NCI-H1105 (cell line): ENCODE measurements at places on chromosomes 7 and 10.

DNA sequence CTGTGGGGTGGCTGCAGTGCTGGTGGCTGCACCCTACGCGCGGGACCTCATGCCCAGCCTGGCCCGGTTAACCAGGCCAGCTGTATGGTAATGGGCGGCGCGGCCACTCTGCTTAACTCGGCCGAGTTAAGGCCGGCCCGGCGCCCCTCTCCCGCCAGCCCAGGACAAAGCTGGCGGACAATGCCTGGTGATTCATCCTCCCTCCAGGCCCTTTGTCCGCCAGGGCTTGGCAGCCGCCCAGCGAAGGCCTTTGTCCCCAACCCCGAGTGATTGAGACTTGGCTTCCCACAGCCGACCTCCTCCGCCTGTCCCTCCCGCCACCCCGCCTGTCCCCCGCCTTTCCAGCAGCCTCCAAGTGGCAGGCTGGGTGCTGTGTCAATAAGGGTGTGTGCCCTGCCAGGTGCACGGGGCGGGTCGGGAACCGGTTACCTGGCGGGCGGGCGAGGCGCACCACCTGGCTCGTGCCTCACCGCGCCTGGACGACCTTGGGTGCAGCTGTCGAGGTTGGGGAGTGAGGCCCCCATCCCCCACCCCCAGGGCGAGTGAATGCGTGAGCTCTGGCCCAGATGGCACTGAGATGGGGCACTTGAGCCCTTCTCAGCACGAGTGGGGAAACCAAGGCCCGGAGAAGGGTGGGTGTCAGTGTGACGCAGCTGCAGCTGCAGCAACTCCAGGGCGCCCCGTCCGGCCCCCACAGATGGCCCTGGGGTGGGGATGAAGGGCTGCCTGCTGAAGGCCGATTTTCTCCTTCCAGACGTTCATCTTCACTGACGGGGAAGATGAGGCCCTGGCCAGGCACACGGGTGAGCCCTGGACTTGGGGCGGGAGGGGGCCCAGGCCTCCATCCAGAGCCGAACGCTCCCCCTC is 4.6 kb downstream of the LFNG start:
- DNase-seq, result peak; percentile 98

DNA sequence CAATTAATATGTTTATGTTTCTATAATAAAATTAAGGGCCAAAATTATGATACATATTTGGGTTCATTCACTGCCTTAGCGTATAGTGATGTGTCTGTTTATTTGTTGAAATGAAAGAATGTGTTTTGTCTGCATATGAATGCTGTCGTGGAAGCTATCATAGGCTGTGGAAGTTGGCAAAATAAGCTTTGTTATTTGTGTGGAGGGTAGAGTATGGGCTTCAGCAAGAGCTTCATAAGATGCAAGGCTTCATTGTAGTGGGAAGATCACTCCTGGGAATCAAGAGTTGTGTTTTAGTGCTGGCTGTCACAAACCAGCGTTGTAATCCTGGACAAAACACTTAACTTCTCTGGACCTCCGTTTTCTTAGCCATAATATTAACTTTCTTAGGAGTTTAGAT is 2.5 kb downstream of the SLK start:
- no peak for DNase-seq

- no peak for DNase-seq
These were observed 20.4 kb downstream of the PPP2R2D start for GRCh38 chr10:131921184-131921583.

DNA sequence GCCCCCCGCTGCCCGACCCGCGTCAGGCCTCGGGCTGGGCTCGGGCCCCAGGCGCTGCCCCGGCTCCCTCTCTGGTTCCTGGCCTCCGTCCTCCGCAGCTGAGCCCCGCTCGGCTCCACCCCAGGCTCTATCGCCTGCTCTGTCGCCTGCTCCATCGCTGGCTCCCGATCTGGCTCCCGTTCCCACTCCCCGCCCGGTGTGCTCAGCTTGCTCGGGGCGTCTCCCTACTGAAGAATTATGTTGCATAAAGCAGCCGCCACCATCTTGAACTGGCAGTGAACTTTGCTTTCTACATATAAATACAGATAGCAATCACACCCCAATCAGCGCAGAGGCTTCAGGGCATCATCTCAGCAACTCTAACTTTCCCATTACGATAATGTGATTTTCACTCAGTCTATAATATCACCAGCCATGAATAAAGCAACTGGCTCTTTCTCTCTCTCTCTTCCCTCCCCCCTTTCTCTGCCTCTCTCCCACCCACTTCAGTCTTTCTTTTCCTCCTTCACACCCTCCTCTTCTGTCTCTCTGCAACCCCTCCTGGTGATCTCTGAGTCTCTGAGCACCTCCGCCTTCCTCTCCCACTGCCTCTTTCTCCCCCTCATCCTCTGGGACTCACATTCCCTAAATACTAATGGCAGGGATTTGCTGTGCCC is 43.3 kb upstream of the BTRC start:
- no peak for DNase-seq

DNA sequence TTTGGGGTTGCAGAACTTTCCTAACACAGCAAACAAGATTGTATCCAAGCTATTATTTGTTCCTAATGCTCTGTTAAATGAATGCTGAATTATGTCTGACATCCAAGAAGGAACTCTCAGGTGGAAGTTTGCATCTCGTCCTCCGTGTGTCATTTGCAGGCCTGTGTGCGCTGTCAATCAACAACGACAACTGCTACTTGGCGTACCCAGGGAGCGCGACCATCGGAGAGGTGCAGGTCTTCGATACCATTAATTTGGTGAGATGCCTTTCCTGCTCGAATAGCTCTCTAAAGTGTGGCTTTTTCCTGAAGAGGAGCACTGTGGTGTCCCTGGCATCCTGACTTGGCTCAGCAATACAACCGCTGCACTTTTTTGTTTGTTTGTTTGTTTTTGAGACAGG is 26.9 kb downstream of the WIPI2 start:
- no peak for DNase-seq

DNA sequence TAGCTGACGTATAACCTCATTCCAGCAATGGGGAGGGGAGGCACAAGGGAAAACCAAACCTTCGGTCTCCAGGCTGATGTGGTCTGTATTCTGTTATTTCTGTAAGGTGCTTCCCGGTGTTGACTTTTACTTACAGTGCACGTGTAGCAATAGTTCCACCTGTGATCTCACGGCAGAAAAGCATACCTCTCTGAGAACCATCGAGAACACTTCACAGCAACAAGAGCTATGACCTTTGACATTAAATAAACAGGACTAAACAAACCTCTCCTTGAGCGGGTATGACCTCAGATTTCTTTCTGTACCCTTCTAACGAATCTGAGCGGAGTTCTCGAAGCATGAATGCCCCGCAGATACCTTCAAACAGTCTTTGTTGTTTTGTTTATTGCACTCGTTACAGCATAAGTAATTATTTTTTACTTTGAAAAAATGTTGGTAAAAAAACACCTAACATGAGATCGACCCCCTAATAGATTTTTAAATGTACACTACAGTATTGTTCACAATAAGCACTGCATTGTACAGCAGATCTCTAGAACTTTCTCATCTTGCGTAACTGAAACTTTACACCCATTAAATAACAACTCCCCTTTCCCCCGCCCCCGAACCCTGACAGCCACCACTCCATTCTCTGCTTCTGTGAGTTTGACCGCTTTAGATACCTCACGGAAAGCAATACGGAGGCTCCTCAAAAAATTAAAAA is 282.3 kb downstream of the GATA3 start:
- no peak for DNase-seq

GRCh38 chr7:28725045-28725642 is 233.0 kb downstream of the TRIL start:
- no peak for DNase-seq

DNA sequence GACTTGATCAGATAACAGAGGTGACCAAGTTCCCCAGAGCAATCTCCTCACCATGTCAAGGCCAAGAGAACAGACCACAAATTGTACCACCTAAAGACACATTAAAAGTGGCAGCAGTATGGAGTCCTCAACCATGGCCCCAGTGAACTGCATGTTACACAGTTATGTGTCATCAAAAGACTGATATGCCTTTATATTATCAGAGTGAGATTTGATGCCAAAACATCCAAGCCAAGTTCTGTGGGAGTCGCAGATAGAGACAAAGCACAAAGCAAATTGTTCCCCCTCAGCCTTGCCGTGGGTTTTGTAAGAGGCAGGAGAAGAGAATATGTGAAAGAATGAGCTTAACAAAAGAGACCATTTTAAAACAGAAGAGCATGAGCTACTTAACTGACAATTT is 39.2 kb upstream of the TES start:
- no peak for DNase-seq

GRCh38 chr7:135731-136645 is 56.4 kb upstream of the FAM20C start:
- no peak for DNase-seq

DNA sequence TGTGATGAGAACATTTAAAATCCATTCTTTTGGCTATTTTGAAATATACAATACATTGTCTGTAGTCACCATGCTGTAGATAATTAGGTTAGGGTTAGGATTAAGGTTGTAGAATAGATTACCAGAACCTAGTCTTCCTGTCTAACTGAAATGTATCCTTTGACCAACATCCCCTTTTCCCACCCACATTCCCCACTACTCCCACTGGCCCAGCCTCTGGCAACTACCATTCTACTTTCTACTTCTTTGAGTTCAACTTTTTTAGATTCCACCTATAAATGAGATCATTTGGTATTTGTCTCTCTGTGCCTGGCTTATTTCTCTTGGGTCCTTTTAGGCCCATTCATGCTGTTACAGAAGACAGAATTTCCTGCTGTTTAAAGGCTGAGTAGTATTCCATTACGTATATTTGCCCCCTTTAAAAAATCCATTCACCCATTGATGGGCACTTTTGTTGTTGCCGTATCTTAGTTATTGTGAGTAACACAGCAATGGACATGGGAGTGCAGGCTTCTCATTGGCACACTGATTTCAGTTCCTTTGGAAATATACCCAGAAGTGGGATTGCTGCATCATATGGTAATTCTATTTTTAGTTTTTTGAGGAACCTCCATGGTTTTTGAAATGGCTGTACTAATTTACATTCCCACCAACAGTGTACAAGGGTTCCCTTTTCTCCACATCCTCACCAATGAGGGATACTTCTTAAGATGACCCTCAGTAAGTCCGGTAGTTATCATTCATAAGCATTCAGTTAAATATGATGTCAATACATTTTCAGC is 104.0 kb downstream of the RALA start:
- DNase-seq, result no peak

- DNase-seq, result no peak
These were observed 88.7 kb downstream of the OSBPL3 start for GRCh38 chr7:24891311-24891735.

GRCh38 chr7:96004578-96004977 is 232.2 kb downstream of the DYNC1I1 start:
- DNase-seq, result no peak

- DNase-seq, result no peak
These were observed 138.8 kb downstream of the SFMBT2 start for GRCh38 chr10:7272008-7272407.

DNA sequence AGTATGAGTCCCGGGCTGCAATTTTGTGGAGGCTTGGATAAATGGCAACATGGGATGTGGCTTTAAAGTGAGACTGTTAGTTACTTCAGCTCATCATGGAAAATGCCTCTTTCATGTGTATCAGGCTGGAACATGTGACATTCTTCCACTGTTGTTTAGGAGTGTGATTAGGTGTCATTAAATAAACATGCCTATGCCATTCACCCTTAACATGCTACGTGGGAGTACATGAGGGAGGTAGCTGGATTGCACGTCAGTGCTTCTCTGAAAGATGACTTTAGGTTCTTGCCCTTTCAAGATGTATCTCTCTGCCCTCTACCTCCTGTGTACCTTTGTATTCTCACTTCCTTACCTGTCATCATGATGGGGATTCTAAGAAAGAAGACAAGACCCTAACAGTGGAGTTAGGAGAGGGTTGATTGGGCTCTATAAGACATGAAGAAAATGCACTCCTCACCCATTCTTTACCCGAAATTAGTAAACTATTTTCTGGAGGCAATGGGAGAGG is 8.9 kb downstream of the AKR1E2 start:
- DNase-seq, result no peak

DNA sequence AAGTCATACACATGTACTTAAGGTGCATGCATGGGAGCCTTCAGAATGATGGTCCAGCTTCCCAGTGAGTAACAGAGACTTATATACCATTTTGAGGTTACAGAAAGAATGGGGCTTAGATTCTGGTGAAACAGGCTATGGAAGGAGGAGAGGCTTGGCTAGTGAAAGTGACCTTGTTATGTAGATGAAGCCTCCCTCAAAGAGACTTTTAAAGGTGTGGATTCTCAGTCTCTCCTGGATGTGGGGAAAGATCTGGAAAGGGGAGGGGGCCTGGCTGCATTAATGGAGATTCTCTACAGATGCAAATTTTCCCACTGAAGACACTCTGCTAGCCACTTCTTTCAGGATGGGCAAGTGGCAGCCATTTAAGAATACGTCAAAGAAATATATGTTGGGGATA is 5.5 kb downstream of the RASSF4 start:
- no peak for DNase-seq

DNA sequence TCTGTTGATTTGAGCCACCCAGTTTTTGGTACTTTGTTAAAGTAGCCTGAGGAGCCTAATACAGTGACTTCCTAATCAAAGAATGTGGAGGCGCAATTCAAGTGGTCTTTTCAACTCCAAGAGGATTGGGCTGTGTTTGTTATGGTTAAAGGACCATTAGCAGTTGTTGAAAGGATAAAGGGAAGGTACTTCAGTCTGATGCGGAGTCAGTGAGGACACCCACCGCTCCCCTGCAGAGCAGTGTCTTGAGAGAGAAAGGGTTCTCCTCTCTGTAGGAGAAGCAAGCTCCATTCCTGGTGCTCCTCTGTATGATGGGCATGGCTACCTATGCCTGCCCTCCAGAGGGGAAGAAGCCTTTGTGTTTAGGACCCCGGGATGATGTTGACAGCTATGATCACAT is 590.6 kb upstream of the C7orf33 start:
- DNase-seq, result no peak

GRCh38 chr7:105741982-105742381 is 134.4 kb downstream of the ATXN7L1 start:
- no peak for DNase-seq

DNA sequence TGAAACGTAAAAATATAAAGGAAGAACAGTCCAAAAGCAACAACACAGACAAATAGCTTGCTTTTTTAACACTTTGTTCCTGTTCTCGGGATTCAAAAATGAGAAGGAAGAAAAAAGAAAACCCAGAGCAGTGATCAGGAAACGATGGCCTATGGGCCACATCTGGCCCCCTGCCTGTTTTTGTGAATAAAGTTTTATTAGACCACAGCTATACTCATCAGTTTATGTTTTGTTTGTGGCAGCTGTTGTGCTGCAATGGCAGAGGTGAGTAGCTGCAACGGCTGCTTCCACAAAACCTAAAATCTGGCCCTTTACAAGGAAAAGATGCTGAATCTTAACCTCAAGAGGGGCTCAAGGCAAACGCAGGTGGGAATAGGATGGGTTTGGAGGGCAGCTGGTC is 96.4 kb downstream of the CCDC3 start:
- DNase-seq, result no peak

DNA sequence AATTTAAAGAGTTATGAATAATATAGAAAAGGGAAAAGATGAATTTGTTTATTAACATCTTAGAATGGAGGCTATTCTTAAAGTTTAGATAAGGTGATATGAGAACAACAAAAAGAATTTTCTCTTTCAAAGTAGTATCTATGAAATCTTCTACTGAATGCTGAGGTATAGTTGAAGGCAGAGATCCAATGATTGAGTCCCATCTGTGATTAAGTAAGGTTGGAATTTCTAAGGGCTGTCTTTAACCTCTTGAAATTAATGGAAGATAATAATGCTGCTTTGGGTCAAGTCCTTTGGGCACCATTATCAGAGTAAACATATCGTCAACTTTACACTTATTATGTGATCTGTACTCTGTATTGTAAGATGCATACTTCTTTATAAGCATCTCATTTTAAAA is 307.9 kb downstream of the PRKG1 start:
- DNase-seq, result no peak

- peak; percentile 64 for DNase-seq
These were observed 18.9 kb downstream of the ANLN start for GRCh38 chr7:36408589-36408988.
